AG04450 (cell line): ENCODE measurements at places on chromosomes 12 and 14.

DNA sequence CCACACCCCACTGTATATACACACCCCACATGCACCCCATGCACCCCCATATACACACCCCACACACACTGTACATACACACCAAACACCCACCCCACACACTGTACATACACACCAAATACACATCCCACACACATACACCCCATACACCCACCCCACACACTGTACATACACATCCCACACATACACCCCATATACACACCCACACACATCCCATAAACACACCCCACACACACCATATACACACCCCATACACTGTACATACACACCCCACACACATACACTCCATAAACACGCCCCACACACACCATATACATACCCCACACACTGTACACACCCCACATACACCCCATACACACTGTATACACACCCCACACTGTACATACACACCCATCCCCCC lies 82.3 kb downstream of the NOC4L start:
- DNase-seq, result no peak

DNA sequence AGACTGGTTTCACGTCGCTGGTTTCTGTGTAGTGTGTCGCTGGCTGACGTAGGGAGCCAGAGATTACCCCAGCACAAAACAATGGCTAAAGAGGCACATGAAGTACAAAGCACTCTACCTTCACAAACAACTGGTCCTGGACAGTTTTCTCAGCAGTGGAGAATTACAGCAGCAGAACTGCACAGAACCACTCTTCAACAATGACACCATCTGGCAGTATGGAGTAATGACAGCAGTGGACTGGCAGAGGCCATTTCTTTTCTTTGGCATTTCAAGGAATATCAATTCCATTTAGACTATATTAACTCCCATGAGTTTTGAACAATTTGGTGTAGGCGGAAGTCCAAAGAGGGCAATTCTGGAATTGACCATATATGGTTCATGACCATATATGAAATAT lies 1074.1 kb downstream of the AACS start:
- no peak for DNase-seq

- DNase-seq, result no peak
Measured at GRCh38 chr12:110344657-110345056, 58.9 kb downstream of the ANAPC7 start.

DNA sequence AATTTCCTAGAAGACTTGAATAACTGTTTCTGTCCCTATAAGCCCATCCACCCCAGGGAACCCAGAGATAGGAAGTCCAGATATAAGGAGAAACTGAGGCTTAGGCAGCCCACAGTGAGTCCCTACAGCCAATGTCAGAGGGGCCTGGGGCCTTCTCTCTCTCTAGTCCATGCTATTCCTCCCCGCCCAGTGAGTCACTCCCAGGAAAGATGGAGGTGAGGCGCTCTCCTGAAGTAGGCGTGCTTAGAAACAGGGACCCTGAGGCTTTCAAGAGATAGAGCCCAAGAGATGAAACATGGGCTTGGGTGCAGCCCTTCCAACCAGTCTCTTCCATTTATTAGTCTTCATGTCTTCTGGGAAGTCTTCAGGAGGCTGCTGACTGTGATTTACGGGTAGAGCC lies 2.3 kb upstream of the SMUG1 start:
- DNase-seq, result no peak

GRCh38 chr12:88391556-88391955 lies 188.7 kb downstream of the KITLG start:
- DNase-seq, result peak; percentile 26

DNA sequence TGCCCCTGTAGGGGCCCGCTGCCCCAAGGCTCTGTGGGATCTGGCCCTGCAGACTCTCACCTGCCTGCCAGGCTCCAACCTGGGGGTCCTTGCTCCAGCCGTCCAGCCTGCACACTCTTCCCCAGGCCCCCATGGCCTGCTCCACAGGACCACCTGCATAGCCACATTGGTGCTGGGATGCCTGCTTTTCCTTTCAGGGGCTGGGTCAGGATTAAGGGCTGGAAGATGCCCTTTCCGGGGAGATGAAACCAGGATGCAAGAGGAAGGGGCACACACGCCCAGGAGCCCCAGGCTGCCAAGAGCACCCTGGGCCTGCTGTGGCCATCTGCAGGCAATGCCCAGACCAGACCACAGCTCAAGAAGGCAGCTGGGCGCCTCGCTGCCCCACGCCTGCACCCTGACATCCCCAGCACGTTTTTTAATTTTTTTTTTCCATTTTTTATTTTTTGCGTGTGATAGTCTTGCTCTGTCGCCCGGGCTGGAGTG lies 15.0 kb downstream of the BAG5 start:
- no peak for DNase-seq

- peak; percentile 10 for DNase-seq
Measured at GRCh38 chr12:5965950-5966383, 20.9 kb upstream of the ANO2 start.

DNA sequence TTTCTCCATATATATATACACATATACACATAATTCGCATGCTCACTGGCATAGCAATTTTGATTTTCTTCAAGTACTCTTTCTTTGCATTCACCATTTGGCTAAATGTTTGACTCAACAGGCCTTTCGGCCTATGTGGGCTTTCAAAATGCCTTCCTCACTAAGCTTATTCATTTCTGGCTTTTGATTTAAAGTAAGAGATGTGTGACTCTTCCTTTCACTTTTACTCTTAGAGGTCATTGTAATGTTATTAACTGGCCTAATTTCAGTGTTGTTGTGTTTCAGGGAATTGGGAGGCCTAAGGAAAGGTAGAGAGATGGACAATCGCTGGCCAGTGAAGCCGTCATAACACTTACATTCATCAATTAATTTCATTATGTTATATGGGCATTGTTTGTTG lies 14.5 kb upstream of the KLRD1 start:
- no peak for DNase-seq

GRCh38 chr12:10136637-10137205 lies 6.7 kb upstream of the CLEC7A start:
- DNase-seq, result no peak

GRCh38 chr12:77723308-77723707 lies 107.4 kb upstream of the NAV3 start:
- DNase-seq, result no peak

GRCh38 chr12:110015132-110015531 lies 15.9 kb downstream of the ANKRD13A start:
- no peak for DNase-seq

DNA sequence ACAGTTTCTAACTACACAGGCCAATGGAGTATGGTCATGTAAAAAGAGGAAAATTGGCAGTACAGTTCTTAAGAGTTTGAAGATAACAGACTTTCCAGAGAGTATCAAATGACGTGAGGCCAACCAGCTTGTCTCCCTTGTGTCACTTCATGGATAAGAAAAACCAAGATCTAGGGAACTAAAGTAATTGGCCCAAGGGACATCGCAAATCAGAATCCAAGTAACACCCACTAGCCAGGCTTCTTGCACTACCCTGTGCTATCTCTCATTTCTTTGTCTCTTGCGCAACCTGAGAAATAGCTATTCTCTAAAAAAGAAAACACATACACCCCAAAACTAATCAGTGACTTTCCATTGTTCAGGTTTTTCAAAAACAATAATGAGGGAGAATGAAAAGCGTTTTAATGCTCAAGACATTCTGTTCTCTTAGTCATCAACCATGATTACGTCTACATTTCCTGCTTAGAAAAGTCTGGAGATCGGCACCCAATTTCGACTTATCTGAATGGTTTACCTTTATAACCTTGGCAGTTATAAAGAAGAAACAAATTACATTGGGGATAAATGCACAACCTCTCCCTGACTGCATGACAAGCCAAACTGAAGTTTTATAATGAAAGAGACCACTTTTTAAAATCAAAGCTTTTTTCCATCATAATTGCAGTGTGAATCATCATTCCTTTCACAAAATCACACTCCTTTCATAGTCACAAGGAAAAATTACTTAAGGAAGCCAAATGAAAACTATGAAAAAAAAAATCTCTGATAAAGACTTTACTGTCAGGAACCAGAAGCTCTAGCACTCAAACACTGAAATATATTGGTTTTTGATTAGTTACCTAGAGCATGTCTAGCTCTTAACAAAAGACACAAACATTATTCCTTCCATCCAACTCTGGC lies 42.1 kb downstream of the TMTC1 start:
- no peak for DNase-seq

GRCh38 chr14:61953602-61954001 lies 191.4 kb downstream of the SNAPC1 start:
- no peak for DNase-seq

GRCh38 chr12:65324551-65324950 lies 46.1 kb downstream of the MSRB3 start:
- DNase-seq, result no peak

DNA sequence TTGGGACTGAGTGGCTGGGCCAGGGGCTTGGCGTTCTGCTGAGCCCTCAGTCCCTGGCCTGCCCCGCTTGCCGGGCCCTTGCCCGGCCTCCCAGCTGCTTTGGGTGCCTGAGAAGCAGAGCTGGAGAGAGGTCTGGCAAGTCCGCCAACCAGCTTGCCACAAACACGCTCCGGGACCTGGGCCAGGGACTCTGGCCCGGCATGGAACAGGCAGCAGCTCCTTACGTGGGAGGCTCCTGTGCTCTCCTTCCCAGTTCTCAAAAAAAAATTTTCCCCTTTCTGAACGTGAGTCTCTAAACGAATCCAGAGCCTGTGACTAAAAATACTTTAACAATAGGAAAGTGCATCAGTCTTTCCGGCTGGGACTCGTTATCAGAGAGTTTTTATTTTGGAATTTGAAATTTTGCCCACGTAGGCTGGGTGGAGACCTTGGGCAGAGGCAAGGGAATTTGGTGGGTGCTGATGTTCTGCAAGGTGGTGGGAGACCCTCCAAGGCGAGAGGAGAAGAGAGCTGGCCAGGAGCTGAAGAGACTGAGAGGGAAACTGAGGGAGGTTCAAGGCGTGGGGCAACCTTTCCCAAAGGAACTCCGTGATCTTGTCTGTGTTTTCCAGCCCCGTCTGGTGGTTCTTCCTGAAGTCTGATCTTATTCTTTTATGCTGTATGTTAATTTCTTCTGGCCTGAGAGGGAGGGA lies 6.8 kb upstream of the NR4A1 start:
- DNase-seq, result no peak

DNA sequence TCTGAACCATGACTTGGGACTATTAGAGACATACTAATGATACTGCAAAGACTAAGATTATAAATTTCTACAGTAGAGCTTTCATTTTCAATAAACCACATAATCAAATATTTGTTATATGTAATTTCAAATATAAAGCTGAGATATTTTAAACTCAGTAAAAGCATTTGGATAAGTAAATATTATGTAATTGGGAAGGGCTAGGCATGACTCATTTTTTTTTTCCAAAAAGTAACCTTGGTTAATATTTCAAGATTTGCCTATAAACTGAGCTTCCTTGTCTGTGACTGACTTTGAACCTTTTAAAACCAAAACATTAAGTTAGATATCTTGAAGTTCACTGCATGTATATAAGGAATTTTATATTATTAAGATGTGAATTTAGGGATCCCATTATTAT lies 332.5 kb downstream of the CEP128 start:
- DNase-seq, result no peak

DNA sequence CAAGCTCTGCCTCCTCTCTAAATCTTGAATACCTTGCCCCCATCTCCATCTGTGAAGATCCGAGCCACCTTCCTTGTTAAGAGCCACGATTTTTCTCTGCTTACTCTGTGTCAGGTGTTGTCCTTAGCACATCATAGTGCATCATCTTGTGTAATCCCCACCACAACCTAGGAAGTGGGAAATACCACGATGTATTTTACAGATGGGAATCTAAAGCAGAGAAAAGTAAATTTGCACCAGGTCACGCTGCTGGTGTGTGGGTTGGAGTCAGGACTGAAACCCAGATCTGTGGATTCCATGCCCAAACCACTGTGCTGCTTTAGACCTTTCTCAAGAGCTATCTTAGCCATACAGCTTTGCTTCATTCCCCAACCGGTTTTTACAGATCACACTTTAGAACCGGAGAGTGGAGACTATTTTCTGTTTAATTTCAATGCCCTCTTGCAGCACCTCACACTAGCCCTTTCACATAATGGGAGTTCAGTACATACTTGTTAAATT lies 94.6 kb downstream of the PPM1A start:
- no peak for DNase-seq

- no peak for DNase-seq
Measured at GRCh38 chr12:129298921-129299320, 445.6 kb downstream of the GLT1D1 start.

GRCh38 chr14:89165189-89166181 lies 251.5 kb downstream of the FOXN3 start:
- DNase-seq, result no peak

GRCh38 chr14:92930737-92931602 lies 8.0 kb downstream of the CHGA start:
- no peak for DNase-seq

- no peak for DNase-seq
Measured at GRCh38 chr12:38906482-38907200, 1.2 kb upstream of the CPNE8 start.
